LHCN-M2 (cell line): ENCODE measurements at places on chromosomes 4 and X. TPM values are rescaled to one million over a fixed set of nuclear protein-coding genes. Genes with fewer than 3 reads are reported as not detected.

DNA sequence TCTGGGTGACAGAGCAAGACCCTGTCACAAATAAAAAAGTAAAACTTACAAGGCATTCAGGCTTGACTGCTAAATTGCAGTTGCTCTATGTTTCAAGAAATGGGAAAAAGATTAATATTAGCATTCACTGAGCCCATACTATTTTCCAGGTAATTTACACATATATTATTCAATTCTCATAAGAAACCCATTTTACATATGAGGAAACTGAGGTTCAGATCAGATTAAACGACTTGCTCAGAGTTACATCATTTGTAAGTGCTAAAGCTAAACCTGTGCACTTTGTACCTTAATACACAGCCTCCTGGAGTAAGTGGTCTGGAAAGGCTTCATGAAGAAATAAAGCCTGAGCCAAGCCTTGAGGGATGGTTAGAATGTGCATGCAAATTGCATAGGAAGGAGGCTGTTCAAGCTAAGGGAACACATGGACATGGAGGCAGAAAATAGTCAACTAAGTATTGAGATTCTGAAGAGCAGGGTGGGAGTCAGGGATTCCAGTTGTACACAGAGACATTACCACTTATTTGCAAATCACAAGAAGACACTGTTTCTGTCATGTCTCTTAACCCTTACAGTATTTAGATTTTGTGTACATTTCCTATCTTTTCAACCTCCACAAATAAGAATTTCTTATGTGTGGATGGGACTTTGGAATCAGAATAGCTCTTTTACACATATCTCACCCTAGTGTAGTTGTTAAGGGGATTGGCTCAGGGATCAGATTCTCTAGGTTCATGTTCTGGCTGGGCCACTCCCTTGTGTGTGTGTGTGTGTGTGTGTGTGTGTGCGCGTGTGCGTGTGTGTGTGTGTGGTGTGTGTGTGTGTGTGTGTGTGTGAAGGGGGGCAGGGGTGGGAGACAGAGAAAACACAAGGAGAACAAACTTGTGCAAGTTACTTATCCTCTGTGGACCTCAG, 113.4 kb downstream of the TMEM164 start:
- DNase-seq: no peak

GRCh38 chr4:102792361-102792936, 31.7 kb upstream of the MANBA start:
- no peak for DNase-seq

DNA sequence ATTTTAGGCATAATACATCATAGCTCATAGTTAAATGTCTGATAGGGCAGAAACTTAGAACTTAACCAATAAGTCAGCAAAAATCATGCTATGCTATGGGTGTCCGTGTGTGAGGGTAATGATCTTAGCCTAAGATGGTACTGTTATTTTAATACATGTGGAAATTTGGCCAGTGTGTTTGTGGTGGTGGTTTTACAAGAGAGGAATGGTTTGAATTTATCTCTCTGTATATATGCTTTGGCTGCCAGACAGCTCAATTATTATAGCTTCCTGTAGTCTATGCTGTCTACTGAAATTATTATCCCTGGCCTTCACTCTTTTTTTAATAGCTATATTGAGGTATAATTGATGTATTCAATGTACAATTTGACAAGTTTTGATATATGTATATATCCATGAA, 21.3 kb downstream of the ZNF330 start:
- no peak for DNase-seq

Gene ITGB1BP2
- 1.6 and 1.9 TPM in 2 replicates for total RNA-seq

Gene CT45A1
- total RNA-seq: not detected in 2 replicates

Gene LRIT3
- not detected in 2 replicates for total RNA-seq

Gene TXLNG
- 8.2 and 8.5 TPM in 2 replicates for total RNA-seq
